ENCODE measurements at places on chromosomes 5 and 9.
A peak's percentile ranks its signal among the peaks of the same experiment; 100 is the strongest.

- no peak for DNase-seq
These were observed 361.4 kb upstream of the RFX3 start for GRCh38 chr9:3887221-3887653.

DNA sequence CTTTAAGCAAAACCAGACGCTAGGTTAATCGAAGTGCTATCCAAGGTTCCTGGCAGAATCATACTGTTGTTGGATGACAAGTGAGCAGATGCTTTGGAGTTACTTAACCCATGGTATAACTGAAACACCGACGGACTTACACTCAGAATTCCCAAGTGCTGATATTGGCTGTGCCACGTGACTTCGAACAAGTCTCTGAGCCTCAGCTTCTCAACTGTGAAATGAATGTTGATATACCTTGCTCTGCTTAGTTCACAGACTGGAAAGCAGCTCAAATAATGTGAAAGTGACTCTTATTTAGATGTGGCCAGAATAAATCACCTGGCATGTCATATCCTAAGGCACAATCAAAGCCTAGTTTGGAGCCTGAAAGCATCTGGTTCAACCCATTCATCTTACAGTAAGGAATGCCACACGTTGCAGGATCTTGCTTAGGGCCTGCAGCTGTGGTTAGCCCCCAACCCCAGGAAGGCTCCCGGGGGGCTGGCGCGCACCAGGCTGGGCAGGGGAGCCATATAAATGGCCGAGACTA is 759 bp downstream of the GEMIN5 start:
- DNase-seq, result no peak

- no peak for DNase-seq
These were observed 11.4 kb downstream of the HMCN2 start for GRCh38 chr9:130276955-130277354.

DNA sequence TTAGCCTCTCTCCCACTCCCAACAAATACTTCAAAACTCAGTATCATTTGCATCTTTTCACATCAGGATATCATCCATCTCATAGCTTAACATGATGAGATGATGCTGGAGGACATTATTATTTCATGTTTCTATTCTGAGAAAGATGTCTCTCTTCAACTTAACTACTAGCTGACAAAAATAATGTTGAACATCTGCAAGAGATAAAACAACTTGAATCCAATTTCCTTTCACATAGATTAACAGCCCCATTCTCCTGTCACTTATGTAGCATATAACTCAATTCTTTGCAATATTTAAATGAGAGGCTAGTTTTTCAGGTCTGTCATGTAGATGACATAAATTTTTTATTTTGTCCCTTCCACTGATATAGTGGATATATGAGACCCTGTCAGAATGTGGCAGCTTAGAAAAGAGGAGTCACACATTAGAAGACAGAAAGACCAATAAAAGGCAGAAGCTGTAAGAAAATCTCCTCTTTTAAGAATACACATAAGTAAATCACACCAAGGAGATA is 239.2 kb upstream of the KIF2A start:
- DNase-seq, result no peak

- DNase-seq, result no peak
These were observed 690.9 kb downstream of the ISL1 start for GRCh38 chr5:52073993-52074689.

DNA sequence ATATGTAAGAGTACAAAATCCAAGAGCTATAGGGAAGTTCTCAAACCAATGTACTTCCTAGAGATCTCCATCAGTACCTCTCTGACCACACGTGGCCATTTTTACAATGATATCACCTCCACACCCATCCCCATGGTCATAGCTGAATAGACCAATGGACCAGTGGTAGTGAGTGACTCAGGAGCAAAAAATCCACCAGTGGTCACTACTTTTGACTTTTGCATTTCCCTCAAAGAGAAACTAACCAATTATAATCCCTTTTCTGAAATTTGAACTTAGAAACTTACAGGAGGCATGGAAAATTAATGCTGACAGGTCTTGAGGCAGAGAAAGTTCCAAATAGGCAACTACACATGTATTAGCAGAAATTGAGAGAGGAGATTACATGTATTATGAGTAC is 238.4 kb downstream of the TRPM3 start:
- no peak for DNase-seq

DNA sequence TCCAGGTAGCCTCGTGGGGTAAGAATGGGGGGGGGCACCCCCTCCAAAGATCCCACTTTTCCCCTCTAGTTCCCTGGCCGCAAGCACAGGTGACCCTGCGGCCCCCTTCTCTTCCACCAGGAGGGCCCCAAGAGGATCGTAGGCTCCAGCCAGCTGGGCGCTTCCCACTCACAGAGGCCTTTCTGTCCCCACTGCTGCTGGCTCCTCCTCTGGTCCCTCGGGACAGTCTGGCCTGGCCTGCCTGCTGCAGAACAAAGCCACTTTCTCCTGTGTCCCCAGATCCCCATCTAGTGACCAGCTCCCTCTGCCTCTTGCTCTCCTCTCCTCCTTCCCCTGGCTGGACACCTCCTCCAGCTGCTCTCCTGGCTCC is 534 bp upstream of the SAPCD2 start:
- DNase-seq, result no peak

GRCh38 chr9:98171176-98171925 is 21.1 kb downstream of the CORO2A start:
- DNase-seq, result no peak

GRCh38 chr9:137645211-137645610 is 26.4 kb downstream of the EHMT1 start:
- no peak for DNase-seq

- no peak for DNase-seq
These were observed 16.8 kb upstream of the PRLR start for GRCh38 chr5:35246900-35247647.

- no peak for DNase-seq
These were observed 643.7 kb downstream of the TLE1 start for GRCh38 chr9:81045658-81046057.

- no peak for DNase-seq
These were observed 554.0 kb upstream of the KLF4 start for GRCh38 chr9:108043585-108043984.

- DNase-seq, result peak; percentile 1
These were observed 219.9 kb downstream of the FSTL4 start for GRCh38 chr5:133392448-133392847.

GRCh38 chr9:99905833-99906402 is 536 bp upstream of the STX17 start:
- no peak for DNase-seq

- DNase-seq, result no peak
These were observed 726.4 kb upstream of the GRAMD2B start for GRCh38 chr5:125696762-125697161.

DNA sequence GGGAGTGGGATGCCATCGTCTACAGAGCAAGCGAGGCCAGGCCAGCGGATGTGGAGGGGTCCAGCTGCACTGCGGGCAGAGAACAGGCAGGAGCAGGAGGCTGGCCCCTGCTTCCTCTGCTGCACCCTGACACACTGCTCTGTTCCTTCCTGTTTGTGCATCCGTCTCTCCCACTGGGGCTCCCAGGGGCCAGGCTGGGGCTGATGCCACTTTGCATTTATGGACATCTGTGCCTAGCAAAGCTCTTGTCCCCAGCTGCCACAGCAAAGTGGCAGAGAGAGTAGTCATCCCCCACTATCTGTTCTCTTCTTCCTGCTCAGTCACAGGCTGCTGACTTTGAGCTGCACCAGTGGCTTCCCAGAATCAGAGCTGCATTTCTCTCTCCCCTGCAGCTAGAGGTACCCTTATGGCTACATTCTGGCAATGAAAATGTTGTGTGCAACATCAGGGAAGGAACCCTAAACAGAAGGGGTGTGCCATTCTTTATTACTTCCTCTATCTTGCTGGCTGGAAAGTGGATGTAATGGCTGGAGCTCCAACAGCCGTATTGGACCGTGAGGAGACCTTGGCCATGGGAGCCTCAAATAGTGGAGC is 4.2 kb upstream of the NINJ1 start:
- no peak for DNase-seq

- DNase-seq, result no peak
These were observed 61.9 kb upstream of the ORM1 start for GRCh38 chr9:114261026-114261425.

DNA sequence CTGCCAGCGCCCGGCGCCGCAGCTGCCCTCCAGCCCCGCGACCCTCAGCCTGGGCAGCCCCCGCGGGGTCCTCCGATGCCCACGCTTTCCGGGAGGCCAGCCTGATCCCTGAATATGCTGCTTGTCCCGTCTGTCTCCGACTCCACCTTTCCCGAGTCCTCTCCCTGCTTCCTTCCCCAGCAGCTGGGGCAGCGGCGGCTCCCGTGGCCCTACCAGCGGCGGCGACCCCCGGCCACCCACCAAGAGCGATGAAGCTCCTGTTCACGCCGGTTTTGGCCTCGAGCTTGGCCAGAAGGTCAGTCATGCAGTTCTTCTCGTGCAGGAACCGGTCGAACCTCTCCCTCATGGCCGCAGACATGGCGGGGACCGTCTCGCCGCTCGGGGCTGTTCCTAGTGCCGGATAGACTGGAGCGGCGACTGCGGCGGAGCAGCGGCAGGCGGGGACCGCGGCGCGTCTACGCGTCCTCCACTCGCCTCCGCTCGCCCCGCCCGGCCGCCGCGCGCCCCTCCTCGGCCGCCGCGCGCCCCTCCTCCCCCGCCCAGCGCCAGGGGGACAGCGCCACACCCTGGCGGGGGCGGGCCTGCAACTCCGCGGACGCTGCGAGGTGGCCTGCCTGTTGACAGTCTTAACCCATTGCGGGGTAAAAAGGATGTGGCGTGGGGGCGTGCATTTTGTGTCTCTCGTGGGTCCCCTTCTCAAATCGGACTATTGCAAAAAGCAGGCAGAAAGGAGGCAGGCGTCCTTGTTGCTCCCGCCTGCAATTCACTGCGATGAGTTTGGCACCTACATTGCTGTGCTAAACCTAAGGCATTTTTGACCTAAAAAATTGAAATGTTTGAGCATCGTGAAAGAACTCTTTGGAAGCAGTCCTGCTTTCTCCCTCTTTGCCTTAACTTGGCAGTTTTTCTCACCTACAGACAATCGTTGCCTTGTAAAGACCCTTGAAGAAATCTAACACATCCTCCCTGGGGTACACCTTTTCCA is at the start of gene REEP5:
TSS of gene REEP5 (minus strand) at position 395 of the 985 bp plus-strand sequence. CDS start at position 358, 37 bp downstream.
- peak; percentile 83 for DNase-seq

DNA sequence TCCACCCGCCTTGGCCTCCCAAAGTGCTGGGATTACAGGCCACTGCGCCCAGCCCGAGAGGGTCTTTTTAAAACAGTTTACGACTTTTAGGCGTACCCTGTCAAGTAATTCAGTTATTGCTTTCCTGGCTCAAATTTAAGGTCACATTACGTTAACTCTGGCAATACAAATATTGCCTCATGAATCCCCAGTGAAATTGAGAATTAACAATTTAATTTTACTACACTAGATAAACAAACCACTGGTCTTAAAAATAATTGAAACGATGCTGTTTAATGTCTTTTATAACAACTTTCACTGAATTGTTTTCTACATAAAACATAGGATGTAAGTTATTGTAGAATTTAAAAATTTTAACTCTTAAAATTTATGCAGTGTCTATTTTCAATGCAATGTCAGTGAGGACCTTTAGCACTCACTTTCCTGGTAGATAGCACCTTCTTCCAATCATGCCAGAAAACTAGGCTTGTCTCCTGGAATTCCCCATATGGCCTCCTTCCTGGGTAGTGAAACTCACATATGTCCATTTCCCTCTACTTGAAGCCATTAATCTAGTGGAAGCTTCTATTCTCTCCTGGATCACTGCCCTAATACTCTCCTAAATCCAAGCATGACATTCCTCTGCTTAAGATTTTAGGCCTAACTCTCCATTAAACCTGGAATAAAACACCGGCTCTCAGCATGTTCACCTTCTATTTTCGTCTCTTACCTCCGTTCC is 13.5 kb downstream of the BASP1 start:
- DNase-seq, result no peak

DNA sequence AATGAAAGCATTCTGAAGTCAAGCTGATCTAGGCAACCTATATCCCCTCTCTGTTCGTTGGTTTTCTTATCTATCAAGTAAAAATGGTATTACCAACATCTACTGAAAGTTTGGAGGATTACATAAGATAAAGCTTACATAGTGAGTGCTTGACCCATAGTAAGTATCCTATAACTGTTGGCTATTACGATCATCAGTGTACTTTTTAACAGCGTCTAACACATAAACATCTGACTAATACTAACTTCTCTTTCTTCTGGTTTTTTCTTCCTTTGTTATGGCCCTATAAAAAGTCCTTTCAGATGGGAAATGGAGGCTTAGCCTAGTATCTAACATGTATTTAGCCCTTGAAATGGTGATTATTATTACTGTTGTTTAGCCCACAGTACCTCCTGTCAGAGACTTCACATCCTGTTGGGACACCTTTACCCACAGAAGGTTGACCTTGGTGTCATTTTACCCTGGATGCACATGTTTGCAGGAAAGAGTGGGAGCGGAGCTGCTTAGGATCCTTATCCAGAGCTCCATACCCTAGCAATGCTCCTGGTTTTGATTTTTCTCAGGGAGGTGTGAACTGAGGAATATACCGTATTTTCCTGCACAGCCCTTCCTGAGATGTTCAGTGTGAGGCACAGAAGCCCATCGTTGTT is 6.0 kb downstream of the INSYN2B start:
- no peak for DNase-seq

DNA sequence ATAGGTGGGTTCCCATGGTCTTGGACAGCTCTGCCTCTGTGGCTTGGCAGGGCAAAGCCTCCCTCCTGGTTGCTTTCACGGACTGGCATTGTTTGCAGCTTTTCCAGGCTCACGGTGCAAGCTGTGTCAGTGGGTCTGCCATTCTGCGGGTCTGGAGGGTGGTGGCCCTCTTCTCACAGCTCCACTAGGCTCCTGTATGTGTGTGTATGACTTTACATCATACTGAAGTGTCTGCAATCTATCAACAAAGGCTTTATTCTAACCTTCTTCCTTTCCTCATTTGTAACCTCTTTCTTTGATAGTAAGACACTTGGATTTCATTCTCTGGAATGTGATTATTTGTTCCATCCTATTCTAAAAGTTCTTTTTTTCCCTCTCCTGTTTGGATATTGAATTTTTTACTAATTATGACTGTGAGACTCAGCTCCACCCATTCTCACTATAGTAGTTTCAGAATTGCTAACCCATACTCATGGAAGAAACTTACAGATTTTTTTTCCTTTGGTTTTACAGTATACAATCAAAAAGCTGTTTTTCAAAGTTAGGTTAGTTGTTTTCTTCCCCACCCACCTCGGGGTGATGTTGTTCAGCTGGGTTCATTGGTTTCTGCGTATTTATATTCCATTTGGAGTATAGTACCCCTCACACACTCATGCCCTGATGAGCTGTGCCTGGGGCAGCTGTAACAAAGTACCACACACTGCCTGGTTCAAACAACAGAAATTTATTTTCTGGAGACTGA is 144.6 kb upstream of the OTULINL start:
- DNase-seq, result no peak

DNA sequence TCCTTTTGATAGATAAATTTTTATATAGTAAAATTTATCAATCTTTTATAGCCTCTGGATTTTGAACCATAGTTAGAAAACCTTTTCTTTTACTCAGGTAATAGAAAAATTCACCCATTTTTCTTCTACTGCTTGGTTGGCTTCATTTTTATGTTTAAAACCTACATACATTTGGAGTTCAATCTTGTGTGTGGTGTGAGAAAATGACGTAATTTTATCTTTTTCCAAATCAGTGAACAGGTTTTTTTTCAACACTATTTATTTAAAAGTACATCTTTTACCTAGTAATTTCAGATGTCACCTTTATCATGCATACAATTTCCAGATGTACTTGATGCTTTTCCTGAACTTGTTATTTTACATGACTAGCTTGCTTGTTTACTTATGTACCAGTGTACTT is 200.2 kb downstream of the TRIM36 start:
- DNase-seq, result no peak

GRCh38 chr5:80357671-80358070 is 37.9 kb downstream of the SPZ1 start:
- no peak for DNase-seq

GRCh38 chr9:114860187-114860586 is 54.3 kb upstream of the TNFSF15 start:
- DNase-seq, result no peak

Data from stimulated activated CD4-positive, alpha-beta T cell treated with anti-CD3 and anti-CD28 coated beads, Interleukin-4, amount 100 ng/mL, for 24 hours (primary cell).